ENCODE measurements at places on chromosomes 6 and 20. TPM values are rescaled to one million over a fixed set of nuclear protein-coding genes. Genes with fewer than 3 reads are reported as not detected.

KCNG1 gene
- 34.6 TPM for total RNA-seq

SMIM26 gene
- 78.1 TPM for total RNA-seq

DNA sequence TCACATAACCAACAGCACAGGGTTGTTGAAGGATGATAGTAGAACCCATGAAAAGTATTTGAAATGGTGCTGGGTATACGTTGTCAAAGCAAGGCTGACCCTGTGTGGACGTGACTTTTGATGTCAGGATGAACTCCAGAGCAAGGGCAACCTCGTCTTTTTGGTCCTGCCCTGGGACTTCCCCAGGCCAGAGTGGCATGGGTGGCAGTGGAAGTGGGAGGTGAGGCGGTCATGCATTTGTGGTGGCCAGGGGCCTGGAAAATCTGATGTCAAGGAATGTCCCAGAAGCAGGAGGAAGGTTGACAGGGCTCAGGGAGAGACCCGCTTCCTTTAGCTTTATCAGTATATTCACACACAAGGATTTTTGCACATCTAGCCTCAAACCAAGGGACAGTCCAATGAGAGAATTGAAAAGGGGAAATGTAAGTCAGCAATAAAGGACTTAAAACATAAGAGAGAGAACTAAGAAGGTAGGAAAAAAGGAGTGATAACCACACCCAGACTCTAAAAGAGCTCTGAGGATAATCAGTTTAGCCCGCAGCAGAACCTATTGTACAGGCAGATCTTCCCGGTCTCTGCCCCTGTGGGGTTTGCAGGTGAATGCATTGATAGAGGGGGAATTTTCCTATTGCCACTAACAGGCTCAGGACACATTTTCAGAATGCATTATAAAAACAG is 98.8 kb upstream of the HDGFL1 start:
- H3K27ac ChIP-seq: no peak overlapping the region
- no peak overlapping the region for H3K4me3 ChIP-seq
- DNase-seq: no peak
- no peaks in the 10 kb centered on the region for H3K36me3 ChIP-seq
- no peaks in the 10 kb centered on the region for H3K27me3 ChIP-seq
- H3K4me1 ChIP-seq: peaks cover 17% of the 10 kb centered on the region

GRCh38 chr20:36285746-36286447 is 20.2 kb upstream of the DLGAP4 start:
- no peaks in the 10 kb centered on the region for H3K27me3 ChIP-seq
- H3K4me1 ChIP-seq: no peaks in the 10 kb centered on the region

DNA sequence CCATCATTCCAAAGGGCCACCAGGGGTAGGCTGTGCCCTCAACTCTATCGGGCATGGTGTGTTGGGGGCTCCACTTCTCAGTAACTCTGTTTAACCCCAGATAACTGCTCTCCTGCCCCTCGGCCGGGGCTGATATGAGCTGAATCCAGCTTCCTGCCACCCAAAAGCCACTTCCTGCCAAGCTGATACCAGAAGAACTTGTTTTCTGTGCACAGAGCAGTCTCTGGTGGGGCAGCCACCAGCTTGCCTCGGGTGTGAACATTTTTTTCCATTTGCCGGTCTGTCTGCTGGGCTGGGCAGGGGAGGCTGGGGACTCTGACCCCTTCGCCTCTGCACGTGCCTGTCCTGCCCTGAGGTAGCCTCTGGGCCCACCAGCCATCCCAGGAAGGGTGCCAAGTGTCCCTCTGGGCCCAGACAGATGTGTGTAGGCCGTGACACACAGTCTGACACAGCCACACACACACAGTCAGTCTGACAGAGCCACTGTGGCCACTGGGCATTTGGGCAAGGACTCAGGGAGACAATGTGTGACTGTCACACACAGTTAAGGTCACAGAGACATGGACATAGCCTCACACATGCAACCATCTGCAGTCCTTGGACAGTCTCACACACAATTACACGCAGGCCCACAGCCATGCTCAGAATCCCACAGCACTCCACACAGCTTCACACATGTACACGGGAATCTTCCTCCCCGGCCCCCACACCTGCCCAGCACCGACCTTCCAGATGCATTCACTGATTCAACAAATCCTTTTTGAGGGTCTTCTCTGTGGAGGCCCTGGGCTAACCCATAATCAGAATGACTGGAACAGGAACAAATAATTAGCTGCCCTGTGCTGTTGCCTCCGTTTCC is 45.1 kb downstream of the NOL4L start:
- H3K4me3 ChIP-seq: no peak overlapping the region
- H3K27me3 ChIP-seq: peaks cover 22% of the 10 kb centered on the region
- DNase-seq: no peak
- H3K36me3 ChIP-seq: no peaks in the 10 kb centered on the region
- H3K4me1 ChIP-seq: peaks cover 43% of the 10 kb centered on the region

Measured in WTC11 (cell line).